ENCODE measurements at places on chromosomes 12 and 14. TPM values are rescaled to one million over a fixed set of nuclear protein-coding genes. Genes with fewer than 3 reads are reported as not detected.

ITGA7 gene
- total RNA-seq, result 2.7 TPM

TAS2R10 gene
- 1.4 TPM for total RNA-seq

LAG3 gene
- total RNA-seq, result 10.5 TPM

TEAD4 gene
- 47.7 TPM for total RNA-seq

GPR135 gene
- total RNA-seq, result 15.2 TPM

Data from PC-9 (cell line).